Dorsolateral prefrontal cortex (tissue), 122 donors: ENCODE measurements at places on chromosomes 2 and 18. TPM values are rescaled to one million over a fixed set of nuclear protein-coding genes. Genes with fewer than 3 reads are reported as not detected.

KATNAL2 gene
- total RNA-seq, result 23.6 TPM

C2orf66 gene
- total RNA-seq, result 0.35 TPM

ANKRD36C gene
- total RNA-seq, result 121 TPM

GNAL gene
- 31.7 TPM for total RNA-seq

PARD3B gene
- 10.9 TPM for total RNA-seq

GREB1L gene
- 3.4 TPM for total RNA-seq

TMEM198 gene
- total RNA-seq, result 12.0 TPM

- no peak for DNase-seq
Measured at GRCh38 chr2:9093324-9093723, 89.8 kb upstream of the MBOAT2 start.

DNA sequence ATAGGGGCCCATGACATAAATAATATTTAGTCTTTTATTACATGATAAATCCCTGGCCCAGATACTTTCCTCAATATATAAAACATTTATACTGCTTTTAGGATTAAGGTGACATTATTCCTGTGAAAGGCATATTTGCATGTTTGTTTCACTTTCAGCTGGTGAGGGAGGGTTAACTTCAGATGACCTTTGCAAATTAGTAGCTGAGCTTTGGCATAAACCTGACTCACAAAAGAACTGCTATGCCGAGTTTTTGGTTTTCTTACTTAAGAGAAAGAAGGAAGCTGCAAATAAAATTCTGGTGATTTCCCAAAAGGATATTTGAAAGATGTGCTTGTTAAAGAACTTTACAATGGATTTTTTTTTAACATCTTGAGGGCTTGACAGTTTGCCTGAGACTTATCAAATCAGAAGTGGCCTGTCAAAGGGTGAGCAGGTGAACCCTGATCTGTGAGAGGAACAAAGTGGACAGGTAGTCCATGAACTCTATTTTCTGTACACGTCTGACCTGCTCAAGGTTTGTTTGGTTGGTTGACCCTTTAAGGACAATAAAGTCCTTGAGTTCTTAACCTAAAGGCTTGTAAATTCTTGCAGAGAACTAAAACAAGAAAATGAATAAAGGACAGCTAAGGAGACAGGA lies 93.5 kb downstream of the FAM124B start:
- no peak for DNase-seq

DNA sequence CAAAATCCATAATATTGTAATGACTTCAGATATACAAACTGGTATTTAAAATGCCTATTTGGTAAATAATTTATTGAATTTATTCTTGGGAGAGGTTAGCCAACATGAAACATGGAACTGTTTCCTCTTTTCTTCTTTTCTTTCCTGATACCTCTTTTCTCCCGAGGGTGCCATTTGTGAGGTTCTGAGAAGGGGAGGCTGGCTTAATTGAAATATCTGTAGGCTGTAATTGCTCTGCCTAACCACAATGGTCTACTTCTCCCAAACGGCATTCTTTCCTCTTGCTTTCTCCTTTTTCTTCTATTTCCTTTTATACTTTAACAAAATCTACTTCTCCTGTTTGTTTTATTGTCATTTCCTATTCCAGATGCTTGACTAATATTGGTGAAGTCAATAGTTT lies 114.9 kb downstream of the TCF4 start:
- no peak for DNase-seq

DNA sequence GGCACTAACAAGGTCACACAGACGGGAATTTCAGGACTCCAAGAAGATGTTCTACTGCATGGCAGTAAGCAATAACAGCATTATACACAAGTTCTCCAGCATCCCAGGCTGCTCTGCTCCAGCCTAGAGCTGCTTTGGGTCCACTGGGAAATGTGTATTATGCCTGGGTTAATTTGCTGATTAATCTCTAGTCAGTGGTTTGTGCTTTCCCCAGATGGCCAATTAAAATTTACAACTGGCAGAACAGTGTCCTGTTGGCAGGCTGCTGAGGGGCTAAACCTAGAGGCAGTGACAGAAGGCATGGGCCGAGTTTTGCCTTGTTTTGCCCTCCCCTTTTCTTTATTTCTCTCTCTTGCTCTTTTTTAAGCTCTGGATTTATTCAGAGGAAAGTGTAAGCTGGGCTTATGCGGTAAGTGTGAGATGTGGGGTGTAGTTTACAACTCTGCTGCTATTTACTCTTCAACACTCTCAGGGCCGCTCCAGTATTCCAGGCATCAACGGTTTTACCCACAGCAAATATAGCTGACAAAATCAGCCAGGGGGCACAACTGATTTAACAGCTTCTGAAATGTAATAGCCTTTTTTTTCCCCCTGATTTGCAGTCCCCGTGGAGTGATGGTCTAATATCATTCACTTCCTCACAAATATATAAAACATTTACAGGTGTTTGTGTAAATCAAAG lies 348.0 kb downstream of the GPD2 start:
- no peak for DNase-seq

DNA sequence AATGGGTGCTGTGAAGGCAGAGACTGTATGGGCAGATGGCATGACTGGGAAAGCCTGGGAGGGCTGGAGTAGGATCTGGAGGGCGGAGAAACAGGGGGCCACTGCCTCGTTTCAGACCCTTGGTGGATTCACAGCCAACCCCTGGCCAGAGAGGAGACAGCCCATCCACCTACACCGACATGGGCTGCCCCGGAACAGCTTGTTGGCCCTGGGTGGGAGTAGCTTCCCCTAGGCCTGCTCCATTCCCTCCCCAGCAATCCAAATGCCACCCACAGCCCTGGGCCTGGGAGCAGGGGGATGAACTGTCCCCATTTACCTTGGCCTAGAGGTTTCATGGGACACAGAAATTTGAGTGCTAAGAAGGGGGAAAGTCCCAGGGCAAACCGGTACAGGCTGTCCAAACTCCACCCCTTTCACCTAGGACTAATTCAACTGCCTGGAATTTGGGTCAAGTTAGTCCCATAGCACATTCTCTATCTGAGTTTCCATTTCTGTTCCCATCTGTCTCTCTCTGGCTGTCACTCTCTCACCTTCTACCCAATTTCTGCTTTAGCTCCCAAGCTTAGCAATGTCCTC lies 37.0 kb downstream of the LBH start:
- no peak for DNase-seq

DNA sequence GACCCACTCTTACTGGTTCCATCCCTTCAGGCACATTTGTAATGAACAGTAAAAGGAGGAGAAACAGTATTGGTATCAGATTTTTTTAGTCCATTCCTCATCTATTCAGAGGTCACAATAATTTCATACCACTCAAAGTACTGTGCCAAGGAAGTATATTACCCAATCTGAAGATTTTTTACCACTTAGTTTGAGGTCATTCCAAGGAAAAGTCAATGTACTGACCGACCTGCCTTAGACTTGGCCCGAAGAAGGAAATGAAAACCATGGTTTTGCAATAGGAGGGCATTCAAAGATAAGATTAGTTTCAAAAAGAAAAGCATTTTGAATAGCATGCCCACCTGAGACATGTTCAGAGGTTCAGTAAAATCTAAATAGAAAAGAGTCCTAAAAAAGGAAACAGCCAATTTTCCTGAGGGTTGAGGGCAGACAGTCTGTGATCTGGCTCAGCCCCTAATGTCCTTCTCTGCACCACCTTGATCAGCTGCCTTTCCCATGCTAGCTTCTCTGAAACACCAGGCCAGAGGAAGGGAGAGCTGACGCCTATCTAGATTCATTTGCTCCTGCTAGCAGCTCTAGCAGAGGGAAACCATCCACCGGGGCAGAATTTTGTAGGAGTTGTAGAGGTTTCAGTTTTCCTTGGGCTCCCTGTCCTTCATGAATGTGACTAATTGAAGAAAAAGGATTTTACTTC lies 107.3 kb upstream of the FZD5 start:
- DNase-seq, result no peak

DNA sequence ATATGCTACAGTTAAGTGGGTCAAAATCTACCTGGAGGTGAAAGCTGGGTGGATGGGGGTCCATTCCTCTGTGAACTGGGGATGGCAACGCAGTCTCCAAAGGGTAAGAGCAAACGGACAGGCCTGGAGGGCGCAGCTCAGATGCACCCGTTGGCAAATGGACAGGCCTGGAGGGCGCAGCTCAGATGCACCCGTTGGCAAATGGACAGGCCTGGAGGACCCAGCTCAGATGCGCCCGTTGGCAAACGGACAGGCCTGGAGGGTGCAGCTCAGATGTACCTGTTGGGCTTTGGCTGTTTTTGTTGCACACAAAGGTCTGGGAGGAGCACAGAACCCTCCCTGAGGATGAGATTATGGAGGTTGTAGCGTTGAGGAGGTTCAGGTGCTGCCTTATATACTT lies 33.7 kb downstream of the RBFA start:
- DNase-seq, result no peak

GRCh38 chr2:237604960-237605359 lies 14.4 kb upstream of the RAB17 start:
- no peak for DNase-seq

- DNase-seq, result no peak
Measured at GRCh38 chr18:40855661-40856060, 1099.4 kb upstream of the PIK3C3 start.

DNA sequence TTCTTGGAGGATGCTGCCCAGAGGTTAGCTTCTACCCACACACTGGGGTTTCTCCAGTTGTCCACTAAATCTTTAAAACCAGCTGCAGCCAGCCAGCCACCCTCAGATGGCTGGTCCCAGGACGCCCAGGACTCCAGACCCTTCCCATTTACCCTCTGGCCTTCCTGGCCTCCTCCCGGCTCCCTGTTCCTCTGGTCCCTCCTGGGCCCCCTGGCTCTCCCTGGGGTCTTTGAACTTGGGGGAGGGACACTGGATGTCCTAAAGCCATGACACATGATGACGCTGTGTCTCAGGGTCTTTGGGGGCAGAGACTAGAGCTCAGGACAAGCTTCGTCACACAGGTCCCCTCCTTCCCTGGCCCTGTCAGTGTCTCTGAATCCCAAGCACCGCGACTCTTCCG lies 201.1 kb upstream of the HDAC4 start:
- no peak for DNase-seq

- no peak for DNase-seq
Measured at GRCh38 chr2:130951018-130951417, 114.3 kb downstream of the ARHGEF4 start.

GRCh38 chr18:55607773-55608172 lies 19.8 kb upstream of the TCF4 start:
- DNase-seq, result no peak

DNA sequence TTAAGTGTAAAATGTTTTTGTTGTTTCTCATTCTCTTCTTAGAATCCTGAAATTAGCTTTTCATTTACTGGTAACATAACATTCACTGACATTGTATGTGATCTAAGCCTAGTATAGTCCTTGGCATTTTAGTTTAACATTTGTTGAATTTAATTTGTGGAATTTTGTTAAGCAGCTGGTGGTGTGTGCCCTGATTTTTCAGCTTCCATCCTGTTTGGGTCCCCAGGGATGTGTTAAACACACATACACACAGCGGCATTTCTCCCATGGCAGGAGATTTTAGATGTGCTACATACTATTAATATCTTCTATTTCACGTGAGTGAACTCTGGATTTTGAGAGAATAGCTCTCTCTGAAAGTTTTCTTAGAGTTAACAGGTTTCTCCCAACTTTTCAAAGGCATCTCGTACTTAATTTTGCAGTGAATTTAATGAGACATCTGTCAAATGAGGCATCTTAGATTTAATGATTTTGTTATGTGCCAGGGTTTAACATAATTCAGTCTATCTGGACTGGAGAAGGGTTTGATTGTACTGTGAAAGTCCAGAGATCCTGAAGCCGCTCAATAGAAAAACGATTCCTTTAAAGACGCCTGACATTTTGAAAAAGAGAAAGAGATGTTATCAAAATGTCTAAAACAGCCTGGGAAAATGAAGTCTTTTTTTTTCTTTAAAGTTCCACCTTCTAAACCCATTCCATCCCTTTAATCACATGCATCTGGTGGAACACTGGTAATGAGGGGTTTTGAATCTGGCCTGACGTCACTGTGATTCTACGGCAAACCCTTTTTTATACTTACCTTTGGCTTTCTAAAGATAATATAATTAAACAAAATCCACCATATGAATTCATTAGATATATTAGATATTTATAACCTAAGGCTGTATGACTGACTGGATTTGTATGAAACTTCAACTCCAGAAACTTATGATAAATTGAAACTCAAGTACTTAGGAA lies 6.8 kb downstream of the PHLPP1 start:
- DNase-seq, result no peak

GRCh38 chr18:2881088-2881839 lies 34.5 kb downstream of the EMILIN2 start:
- DNase-seq, result no peak

- no peak for DNase-seq
Measured at GRCh38 chr2:109393662-109393972, 220.1 kb downstream of the SEPTIN10 start.

DNA sequence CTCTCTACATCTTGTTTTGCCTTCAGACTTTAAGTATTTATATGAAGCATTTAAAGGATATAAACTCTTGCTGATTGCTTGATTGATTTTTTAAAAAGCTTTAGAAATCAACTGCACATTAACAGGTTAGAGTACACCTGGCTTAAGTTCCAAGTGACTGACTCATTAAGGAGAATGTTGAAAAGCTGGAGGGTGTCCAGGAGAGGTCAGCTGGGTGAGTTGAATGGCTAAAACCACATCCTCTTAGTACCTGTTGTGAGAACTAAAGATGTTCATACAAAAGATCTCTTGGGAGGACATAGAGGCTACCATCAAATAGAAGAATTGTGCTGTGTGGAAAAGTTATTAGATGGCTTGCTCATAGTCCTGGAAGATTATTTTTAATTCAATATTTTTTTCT lies 206.8 kb downstream of the TXNL1 start:
- DNase-seq, result no peak

DNA sequence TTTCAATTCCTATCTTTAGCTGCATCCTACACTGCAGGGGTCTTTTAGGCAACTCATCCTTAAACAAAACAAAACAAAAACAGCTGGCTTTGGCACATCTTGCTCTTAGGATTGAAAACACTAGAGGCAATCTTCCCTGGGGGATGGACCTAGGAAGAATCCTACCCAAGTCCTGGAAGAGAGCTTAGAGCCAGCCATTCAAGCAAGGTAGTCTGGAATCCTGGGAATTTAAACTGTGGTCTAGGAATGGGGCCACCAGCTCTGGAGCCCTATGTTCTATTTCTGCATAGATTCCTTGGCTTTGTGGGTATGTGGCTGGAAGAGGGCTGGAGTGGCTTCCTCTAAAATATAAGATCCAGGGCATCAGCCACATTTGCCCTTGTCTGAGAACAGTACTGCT lies 27.7 kb downstream of the MYL1 start:
- no peak for DNase-seq

GRCh38 chr2:42510608-42511243 lies 16.9 kb upstream of the KCNG3 start:
- no peak for DNase-seq
